ENCODE measurements at places on chromosomes 13 and 19.
A peak's percentile ranks its signal among the peaks of the same experiment; 100 is the strongest.

DNA sequence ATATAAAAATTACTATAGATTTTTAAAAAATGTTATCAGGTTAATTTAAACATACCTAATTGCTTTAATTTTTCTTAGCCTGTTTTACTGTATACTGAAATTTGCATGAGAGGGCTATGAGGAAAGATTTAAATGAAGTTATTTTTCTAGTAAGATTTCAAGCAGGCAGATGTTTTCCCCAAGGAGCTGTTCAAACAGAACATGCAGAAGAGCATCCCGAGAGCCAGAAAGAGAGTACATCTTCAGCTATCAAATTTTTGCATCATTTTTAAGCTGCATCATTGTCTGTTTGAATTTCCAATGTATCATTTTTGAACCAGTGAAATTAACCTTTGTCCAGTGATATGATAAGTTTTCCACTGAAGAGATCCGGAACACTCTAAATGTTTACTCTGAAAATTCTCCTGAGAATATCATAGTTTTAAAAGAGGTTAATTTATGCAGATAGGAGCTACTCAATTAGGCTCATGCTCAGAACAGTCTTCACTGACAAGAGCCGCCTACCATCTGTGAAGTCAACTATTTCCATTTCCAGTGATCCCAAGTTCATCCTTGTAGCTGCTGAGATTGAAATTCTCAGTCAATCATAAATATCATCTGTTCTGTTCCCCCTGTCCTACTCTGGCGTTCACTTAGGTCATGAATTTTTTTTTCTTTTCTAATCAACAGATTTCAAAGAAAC, 467.7 kb upstream of the NBEA start:
- DNase-seq, result no peak

DNA sequence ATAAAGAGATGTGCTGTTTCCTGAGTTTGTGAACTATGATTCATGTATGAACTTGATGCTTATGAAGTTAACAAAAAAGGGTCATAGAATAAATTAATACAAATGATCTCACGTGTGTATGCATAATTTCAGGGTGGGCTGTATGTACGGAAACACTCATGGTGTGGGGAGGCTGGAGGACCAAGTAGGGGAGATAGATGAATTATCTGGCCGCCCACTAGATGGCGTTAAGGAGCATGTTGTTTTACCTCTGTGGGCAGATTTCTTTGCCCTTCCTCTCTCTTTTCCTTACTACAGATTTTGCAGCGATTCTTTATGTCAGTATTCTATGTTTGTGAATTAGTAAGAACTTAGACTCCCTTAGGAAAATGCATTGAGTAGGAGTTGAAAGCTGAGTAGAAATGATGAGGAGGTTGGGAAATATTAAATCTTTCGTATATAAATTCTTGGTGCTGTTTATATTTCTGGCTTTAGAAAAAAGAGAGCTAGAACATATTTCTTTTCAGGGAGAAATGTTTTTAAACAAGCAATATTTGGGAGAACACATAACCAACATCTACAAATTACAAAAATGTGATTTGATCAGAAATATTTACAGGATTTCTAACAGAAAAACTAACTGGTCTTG, 47.4 kb upstream of the TMTC4 start:
- DNase-seq, result peak; percentile 50

DNA sequence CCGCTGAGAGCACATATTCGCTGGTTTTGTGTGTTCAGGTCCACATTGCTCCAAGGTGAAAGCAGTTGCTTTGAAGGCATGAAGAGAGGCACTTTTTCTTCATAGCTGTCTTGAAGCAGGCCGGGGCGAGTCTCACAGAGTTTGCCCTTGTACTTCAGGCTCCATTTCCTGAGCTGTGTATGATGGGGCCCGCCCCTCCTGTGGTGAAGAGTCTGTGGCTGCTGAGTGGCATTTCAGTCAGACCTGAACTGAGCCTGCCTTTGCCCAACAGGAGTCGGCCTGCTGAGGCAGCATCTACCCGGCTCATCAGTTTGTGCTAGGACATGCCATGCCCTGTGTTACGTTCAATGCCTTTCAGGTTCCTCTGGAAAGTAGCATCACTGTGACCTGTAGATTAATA, 44.4 kb upstream of the C1QTNF9 start:
- DNase-seq, result no peak

GRCh38 chr13:33727297-33728083, 90.5 kb upstream of the RFC3 start:
- no peak for DNase-seq

DNA sequence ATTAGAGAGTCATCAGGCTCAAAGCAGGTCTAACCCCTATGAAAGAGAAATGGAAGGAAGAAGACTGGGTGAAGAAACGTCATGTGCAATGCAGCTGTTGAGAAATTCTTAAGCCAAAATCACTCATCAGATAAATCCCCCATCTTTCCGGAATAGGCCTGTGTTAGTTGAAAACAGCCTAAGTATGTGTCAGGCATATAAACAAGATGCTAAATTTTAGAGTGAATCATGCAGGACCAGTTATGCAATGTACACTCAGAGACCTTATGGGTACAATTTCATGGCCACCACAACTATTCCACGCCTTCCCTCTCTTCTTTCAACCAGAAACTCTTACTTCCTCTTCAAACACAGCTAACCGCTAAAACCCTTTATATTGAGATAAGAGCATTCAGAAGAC, 717.7 kb upstream of the ATXN8OS start:
- no peak for DNase-seq

- no peak for DNase-seq
These were observed 33.4 kb downstream of the IPO5 start for GRCh38 chr13:97986835-97987234.

DNA sequence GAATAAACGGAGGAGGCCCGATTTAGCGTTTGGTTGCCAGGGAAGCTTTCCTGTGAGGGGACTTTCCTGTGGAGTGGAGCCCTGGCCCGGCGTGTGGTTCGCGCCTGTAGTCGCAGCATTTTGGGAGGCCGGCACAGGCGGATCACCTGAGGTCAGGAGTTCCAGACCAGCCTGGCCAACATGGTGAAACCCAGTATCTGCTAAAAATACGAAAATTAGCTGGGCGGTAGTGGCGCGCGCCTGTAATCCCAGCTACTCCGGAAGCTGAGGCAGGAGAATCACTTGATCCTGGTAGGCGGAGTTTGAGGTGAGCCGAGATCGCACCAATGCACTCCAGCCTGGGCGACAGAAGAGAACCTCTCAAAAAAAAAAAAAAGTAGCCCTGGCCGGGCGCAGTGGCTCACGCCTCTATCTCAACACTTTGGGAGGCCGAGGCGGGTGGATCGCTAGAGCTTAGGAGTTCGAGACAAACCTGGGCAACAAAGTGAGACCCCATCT, 6.9 kb downstream of the KANK3 start:
- no peak for DNase-seq

DNA sequence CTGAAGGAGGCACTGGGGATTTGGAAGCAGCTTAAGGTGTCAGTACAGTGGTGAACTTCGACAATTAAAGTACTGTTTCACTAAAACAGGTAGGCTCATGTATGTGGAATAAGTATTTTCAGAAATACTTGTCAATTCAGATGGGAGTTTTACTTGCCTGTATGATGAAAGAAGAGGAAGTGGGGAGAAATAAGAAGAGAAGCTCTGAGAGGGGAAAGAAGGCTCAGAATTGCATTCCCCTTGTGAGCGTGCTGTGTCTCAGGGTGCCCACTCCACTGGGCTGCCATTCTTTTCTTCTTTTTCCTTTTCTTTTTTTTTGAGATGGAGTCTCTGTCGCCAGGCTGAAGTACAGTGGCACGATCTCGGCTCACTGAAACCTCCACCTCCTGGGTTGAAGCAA, 38.6 kb upstream of the RNF17 start:
- no peak for DNase-seq

DNA sequence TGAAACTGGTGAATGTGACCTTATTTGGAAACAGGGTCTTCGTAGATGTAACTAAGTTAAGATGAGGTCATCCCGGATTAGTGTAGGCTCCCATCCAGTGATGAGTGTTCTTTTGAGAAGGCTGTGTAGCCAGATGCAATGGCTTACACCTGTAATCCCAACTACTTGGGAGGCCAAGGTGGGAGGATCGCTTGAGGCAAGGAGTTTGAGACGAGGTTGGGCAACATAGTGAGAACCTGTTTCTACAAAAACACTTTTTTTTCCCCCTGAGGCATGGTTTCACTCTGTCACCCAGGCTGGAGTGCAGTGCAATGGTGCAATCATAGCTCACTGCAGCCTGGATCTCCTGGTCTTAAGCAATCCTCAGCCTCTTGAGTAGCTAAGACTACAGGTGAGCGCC, 36.4 kb downstream of the FBN3 start:
- DNase-seq, result no peak

DNA sequence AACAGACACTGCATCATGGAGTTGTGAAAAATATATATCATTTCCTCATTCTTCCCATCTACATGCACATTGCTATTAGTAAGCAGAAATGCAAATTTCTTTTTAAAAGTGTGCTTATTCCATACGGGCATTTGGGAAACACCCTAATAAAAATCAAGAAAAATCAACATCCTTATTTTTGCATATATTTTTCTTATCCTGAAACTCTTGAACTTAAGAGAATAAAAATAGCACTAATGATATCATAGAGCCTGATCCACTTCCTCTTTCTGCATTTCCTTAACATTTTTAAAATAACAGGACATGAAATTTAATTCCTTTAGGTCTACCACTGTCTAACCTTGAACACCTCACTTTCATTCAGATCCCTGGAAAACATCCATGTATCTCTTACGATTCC, 123.3 kb downstream of the VWA8 start:
- DNase-seq, result no peak

Measured in GM13977 (cell line).